Dermis blood vessel endothelial cell (primary cell): ENCODE measurements at places on chromosomes 16 and 17. TPM values are rescaled to one million over a fixed set of nuclear protein-coding genes. Genes with fewer than 3 reads are reported as not detected.

Gene KLHL10
- total RNA-seq: 0.05 TPM in 1 of 2 replicates, not detected in the other

Gene TBX2
- 0.09 and 0.34 TPM in 2 replicates for total RNA-seq

Gene ZNF207
- 115 and 117 TPM in 2 replicates for total RNA-seq

Gene CLEC3A
- not detected in 2 replicates for total RNA-seq

Gene HEATR9
- not detected in 2 replicates for total RNA-seq

Gene CCL17
- not detected in 2 replicates for total RNA-seq

Gene CLEC18B
- not detected in 2 replicates for total RNA-seq

Gene MAP2K6
- total RNA-seq: 4.9 and 14.2 TPM in 2 replicates

Gene NPIPA3
- 0.17 and 0.28 TPM in 2 replicates for total RNA-seq

Gene MYH8
- not detected in 2 replicates for total RNA-seq

Gene LRRC37A3
- total RNA-seq: 3.9 and 4.1 TPM in 2 replicates

Gene SRR
- total RNA-seq: 12.2 and 13.6 TPM in 2 replicates

Gene TBC1D3E
- not detected in 2 replicates for total RNA-seq

Gene BRIP1
- 4.3 and 9.3 TPM in 2 replicates for total RNA-seq

Gene HBM
- not detected in 2 replicates for total RNA-seq

Gene FOXO3B
- 3.0 and 4.1 TPM in 2 replicates for total RNA-seq

Gene SDK2
- total RNA-seq: not detected in 2 replicates
